ENCODE measurements at places on chromosomes 12 and 14.

DNA sequence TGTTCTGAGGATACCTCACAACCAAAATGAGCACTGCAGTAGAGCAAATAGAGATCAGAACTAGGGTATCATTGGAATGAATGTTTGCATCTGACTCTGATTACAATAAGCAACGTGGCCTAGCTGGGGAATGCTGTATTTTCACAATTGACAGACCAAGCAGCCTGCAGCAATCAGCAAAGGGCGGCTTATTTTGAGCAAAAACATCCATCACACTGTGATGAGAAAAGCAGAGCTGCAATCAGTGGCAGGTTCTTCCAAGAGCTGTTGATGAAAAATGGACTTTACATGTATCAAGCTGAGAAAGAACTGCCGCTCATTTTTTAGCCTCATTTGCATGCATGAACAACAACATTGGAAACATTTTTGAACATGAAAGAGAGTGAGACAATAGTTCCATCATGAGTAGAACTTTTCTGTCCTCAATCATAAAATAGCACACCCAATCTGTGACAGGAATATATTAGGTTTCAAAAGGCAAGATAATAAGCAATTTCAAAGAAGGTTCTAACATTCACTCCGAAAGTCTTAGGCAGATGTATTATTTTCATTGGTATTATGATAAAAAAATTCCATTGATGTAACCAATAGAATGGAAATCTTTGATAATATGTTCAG is 249.7 kb upstream of the FBXO33 start:
- DNase-seq, result no peak

GRCh38 chr14:60356906-60357550 is 108.0 kb downstream of the PPM1A start:
- DNase-seq, result no peak

DNA sequence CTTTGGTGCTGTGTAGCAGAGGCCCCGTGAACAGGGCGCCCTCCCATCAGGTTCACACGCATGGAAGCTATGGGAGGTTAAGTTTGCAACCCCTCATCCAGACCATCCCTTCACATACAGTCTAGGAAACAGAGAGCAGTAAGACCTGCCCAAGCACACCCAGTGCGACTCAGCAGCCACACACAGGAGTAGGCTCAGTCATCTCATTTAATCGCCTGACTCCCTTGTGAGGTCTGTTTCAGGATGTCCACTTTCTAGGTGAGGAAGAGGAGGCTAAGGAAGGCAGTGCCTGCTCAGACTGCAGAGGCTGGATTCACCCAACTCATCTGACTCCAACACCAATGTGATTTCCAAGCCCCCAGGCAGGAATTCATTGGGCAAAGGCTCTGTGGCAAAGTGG is 11.9 kb downstream of the BDKRB1 start:
- no peak for DNase-seq

DNA sequence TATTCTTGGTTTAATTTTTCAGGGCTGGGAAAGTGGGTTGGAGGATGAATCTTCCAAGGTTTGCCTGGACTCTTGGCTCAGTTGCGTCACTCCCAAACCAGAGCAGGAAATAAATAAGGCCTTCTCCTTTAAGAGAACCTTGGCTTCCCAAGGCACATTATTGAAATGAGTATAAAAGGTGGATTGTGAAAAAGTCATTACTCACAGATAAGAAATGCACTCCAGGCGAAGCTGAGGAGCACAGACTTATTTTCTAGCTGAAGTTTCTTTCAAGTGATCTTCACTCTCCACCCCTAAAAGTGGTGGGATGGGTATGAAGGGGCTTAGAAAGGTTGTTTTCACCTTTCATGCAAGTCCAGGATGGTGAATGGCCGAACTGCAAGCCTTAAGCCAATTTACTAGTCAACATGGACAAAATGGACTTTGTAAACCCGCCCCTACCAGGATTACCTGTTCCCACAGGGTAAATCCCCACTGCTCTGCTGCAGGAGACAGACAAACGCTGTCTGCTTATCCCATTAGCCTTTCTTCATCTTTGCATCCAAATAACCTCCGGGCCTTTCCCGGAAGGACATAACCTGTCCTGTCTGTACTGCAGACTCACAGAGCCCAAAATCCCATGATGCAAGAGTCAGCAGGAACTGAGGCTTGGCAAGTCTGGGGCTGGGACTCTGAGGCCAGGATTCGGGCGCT is 207.6 kb downstream of the BCL11B start:
- no peak for DNase-seq

- no peak for DNase-seq
Observed at GRCh38 chr12:1632702-1633101, 3.7 kb downstream of the WNT5B start.

DNA sequence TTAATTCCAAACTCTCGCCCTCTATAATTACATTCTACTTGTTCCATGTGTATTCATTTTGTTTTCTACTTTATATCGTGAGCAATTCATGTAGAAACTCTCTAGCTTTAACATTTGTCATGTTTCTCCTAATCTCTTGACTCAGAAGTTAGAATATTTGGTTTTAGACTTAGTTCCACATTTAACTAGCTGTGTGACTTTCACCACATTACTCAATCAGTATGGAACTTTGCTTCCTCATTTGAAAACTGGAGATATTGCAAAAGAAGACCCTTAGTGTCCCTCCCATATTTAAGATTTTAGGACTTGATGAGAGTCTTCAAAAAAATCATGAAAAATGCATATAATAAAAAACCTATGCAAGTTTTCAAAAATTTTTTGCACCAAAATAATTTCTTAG is 447.5 kb downstream of the GXYLT1 start:
- no peak for DNase-seq

GRCh38 chr12:13094367-13094766 is 9.1 kb downstream of the GSG1 start:
- no peak for DNase-seq

DNA sequence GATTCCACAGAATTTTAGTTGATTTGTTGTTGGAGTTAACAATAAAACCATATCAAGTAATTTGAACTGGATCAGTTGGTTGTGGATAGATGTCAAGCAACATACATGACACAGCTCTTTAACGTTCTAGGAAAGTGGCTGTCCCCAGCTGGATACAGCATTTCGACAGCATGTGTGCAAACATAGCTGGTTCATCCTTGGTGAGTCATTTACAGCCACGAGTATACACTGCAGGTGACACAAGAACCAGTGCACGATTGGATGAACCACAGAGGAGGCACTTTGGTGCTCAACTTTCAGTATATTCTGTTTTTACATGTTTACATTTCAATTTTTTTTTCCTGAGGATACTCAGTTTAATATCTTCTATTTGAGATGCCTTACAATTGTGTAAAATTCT is 242.4 kb downstream of the TMEM117 start:
- no peak for DNase-seq

Measured in effector memory CD8-positive, alpha-beta T cell (primary cell).